ENCODE measurements at places on chromosomes 6 and 20.

- DNase-seq, result no peak
These were observed 491.4 kb downstream of the CBLN4 start for GRCh38 chr20:55513954-55514353.

DNA sequence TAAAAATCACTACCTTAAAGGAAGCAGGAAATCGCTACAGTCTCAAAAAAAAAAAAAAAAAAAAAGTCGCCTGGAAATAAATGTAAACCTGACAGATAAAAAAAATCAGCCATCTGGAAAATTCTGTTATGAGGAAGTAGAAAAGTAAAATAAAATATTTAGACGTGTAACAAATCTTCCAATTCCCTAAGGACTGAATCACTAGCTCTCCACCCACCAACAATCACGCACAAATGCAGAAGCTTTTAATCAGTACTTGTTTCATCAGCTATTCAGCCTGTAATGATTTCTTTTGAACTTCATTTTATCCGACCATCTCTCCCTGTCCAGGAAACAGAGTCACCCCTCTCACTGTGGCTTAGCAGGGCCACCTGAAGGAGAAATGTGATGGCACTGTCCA, 59.0 kb downstream of the SLC23A2 start:
- DNase-seq, result no peak

- no peak for DNase-seq
These were observed 39.7 kb downstream of the TMEM181 start for GRCh38 chr6:158599635-158600034.

- DNase-seq, result no peak
These were observed 209.7 kb downstream of the FARS2 start for GRCh38 chr6:5471044-5471443.

GRCh38 chr6:7992002-7992815, 72.0 kb downstream of the BLOC1S5 start:
- DNase-seq, result no peak

DNA sequence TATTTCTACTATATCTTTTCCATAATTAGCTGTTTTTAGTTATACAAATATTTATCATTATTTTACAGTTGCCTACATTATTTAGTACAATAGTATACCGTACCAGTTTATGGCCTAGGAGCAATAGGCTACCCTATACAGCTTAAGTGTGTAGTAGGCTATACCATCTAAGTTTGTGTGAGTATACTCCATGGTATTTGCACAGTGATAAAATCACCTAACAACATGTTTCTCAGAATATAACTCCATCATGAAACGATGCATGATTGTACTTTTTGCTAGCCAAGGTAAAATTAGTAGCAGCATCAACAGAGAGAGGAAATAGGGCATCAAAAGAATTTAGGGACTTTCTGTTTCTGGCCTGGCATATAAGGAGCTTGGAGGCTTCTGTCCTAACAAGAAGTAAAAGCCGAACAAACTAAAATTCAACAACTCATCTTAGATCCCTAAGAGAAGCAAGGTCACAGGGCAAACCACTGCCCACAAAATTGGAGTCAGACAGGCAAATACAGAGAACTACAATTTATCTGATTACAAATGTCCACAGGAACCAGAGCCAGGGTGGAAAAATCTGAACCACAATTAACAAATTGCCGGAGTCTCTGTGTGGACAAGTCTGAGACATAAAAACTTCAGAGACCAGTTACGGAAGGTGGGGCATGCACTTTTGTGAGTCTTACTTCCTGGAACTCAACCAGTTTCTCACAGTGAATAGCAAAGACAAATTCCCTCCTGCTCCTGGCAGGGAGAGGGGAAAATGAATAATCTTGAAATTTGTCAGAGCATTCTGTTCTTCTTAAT, 671.4 kb downstream of the RFPL4B start:
- no peak for DNase-seq

- no peak for DNase-seq
These were observed 47.1 kb downstream of the AKIRIN2 start for GRCh38 chr6:87654875-87655454.

DNA sequence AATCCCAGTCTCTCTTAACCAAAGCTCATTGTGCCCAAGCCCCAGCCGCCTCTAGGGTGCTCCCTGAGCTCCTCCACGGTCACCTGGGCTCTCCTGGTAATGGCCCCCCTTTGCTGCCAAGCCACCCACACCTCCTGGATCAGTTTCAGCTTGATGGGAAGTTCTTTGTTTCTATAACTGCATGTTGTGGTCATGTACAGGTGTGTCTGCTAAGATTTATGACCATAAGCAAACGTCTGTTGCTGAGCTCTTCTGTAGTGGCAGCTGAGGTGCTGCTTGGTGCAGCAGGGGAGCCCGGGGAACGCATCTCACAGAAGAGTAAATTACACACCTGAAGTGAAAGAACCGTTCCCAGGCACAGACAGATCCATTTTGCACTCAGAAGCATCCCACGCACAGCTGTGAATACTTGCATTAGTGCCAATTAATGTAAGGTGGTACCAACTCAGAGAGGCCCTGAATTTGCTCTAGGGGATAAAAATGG, 194.6 kb upstream of the ARID1B start:
- no peak for DNase-seq

DNA sequence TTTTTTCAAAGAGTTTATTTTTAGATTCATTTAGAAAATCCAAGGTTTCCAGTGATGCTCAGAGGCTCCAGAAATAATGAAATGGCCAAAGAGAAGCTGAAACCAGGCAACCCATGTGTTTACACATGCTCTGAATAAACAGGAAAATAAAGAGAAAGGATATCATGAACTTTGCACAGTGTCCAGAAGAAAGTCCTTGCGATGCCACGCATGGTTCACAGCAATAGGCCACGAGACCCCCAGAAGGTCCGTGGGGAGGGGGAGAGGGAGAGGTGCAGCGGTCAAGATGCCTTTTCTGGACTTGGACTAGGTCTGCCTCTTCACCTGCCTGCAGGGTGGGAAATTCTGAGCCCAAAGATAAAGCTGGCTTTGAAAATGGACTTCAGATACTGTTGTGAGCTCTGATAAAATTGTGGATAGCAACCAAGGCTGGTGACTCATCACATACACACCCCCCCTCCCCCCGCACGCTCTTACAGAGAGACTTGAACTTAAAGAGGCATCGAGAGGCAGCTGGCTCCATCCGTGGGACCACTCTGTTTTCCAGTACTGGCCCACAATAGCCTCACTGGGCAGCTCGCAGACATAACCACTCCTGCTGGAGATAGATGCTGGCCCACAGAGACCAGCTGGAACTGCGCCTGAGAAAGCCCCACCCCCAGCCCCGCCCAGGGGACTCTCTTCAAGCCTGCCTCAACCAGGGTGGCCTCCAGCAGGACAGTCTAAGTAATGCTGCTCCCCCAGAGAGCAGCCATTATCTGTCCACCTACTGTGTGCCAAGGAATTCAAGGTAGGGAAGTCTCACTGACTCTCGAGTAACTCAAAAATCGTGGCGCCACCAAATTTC, 21.2 kb upstream of the NFATC2 start:
- DNase-seq, result no peak

- DNase-seq, result no peak
These were observed 9.2 kb downstream of the PPP1R3G start for GRCh38 chr6:5094327-5094726.

- no peak for DNase-seq
These were observed 11.9 kb upstream of the MYCT1 start for GRCh38 chr6:152685819-152686218.

- DNase-seq, result no peak
These were observed 62.0 kb downstream of the CRYBG1 start for GRCh38 chr6:106422534-106422933.

DNA sequence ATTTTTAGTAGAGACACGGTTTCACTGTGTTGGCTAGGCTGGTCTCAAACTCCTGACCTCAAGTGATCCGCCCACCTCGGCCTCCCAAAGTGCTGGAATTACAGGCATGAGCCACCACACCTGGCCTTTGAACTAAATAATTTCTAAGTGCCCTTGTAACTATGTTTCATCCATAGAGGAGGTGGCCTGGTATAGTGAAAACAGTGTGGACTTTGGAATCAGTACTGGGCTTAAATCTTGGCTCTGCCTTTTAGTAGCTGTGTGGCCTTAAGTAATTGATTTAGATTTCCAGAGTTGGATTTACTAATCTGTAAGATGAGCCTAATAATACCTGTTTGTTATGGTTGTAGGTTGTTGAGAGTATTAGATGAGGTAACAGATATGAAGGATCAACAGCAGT, 14.2 kb upstream of the TGM3 start:
- DNase-seq, result no peak

- DNase-seq, result no peak
These were observed 217.8 kb downstream of the MAFB start for GRCh38 chr20:40471261-40471629.

DNA sequence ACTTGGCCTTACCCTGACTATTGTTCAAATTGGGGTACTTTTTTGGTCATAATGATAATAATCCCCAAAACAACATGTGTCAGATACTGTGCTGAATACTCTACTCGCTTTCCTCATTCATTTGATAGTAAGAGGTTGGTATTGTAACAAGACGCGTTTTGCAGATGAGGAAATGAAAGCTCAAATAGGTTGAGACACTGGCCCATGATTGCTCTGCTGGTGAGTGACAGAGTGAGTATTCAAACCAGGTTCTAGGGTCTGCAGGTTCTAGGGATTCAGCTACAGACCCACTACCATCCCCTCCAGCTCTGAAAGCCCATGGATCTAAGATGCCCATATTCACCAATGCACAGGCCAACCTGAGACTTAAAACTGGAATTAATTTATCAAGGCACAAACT, 1.3 kb upstream of the ENPP4 start:
- DNase-seq, result no peak

DNA sequence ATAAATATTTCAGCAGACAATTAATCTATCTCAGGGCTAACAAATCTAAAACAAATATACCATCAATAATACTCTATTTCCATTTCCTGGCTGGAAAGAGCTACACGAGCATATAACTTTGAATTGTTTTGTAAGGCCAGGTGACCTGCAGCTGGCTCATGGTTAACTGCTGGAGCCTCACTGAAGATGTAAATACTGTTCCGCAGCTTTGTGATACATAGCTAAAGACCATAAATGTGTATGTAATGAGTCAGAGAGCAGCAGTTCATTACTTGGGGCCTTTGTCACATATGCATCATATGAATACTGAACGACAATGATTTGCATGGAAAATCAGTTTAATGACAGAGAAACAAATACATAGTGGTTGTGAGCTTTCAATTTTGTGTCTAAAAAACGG, 109.4 kb upstream of the CCN2 start:
- DNase-seq, result no peak

DNA sequence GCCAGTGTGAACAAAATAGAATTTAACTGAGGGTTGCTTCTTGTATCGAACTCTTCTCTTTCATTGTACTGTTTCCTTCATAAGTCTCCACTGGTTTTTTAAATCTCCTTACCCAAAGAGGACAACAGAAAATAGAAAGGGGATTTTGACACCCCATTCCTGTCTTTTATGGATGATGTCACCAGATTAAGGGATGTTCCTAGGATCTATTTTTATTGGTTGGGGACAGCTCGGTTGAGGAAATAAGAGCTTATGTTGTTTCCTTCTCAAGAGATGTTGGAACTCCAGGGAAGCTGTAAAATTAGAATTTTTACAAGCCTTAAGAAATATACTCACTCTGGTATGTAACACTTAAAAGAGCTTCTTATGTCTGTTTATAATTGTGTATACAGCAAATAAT, 171.5 kb downstream of the PHF3 start:
- DNase-seq, result no peak

DNA sequence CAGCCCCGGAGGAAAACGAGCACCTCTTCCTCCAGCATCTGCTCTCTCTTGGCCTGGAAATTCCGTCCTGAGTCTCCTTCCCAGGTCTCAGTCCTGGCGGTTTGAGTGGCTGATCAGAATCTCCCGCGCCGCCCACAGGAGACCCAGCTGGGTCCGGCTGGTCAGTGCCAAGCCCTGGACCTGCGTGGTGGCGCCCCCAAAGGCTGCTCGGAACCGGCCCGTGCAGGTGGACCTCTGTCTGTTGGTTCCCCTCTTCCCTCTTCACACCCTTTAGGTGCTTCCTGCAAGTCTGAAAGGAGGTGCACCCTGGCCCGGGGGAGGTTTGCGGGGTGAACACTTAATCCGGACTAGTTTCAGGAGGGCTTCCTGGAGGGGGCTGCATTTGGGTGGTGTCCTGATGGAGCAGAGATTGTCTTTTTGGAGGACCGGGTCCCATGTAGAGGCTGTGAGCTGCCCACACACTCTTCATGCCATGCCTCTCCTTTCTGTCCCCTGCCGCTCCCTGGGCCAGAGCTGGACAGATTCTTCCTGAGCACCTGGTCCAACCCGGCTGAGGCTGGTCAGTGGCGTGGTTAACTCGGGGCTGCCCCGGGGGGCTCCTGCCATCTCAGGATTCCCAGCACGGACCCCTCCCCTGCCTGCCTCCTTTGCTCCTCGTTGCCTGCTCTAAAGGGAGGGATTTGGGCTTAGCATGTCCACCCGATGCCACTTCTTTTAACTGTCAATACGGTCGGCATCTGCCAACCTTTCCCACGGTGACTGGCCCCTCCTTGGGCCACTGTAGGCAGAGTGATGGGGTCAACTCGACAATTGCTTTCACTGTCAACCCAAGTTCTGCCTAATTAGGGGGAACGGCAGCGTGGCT, 16.5 kb upstream of the BHLHE23 start:
- DNase-seq, result peak; percentile 82

DNA sequence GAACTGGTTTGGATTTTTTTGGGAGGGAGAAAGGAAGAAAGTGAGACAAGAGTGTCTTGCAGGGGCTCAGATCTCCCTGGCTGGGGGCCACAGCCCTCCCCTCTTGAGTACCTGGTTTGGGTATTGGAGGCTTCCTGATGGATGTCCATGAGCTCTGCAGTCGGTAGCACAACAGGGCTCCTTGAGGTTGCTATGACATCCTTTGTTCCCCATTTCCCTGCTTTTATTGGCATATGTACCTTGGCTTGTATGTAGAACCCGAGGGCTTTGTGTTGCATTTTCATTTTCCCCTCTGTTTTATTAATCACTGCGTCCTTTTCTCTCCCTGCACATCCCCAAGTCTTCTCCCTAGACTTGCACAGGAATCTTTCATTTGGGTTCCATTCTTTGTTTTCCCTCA, 355.5 kb upstream of the TSHZ2 start:
- DNase-seq, result no peak

DNA sequence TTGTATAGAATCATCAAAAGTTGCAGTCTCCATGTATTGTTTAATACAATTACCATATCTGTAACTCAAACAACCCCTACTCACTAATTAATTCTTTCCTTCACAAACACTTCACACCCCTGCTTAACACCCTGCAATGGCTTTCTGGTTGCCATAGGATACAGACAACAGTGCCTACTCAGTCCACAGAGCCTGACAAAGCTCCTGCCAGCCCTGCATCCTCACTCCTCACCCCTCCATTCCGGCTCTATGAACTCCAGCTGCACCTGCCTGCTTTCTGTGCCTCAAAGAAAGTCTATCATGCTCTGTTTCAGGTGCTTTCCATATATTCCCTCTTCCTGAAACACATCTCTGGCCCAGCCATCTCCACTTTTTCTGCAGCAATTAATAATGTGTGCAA, 253.4 kb downstream of the HACE1 start:
- no peak for DNase-seq

- DNase-seq, result no peak
These were observed 20.8 kb downstream of the RALGAPA2 start for GRCh38 chr20:20691477-20692235.

GRCh38 chr6:84815896-84816735, 51.7 kb upstream of the TBX18 start:
- no peak for DNase-seq

- peak; percentile 91 for DNase-seq
These were observed 29.0 kb downstream of the MOCS3 start for GRCh38 chr20:50987493-50988210.

- DNase-seq, result no peak
These were observed 105.6 kb downstream of the BTBD3 start for GRCh38 chr20:12023194-12023795.

- DNase-seq, result peak; percentile 61
These were observed 122.8 kb upstream of the CDH4 start for GRCh38 chr20:61129311-61129710.

All from RWPE2 (cell line).